ENCODE measurements at places on chromosomes 11 and 22. TPM values are rescaled to one million over a fixed set of nuclear protein-coding genes. Genes with fewer than 3 reads are reported as not detected.

SCO2 gene
- 0.52 TPM for total RNA-seq

SLC22A9 gene
- total RNA-seq: not detected

NLRP6 gene
- total RNA-seq: not detected

LDLRAD3 gene
- 39.1 TPM for total RNA-seq

CD3G gene
- total RNA-seq: under 0.01 TPM

Data from skeletal muscle tissue (tissue), 5 donors.